ENCODE measurements at places on chromosomes 12 and 14.

- no peak for DNase-seq
Measured at GRCh38 chr12:29223956-29224543, 75.0 kb downstream of the FAR2 start.

GRCh38 chr12:22361785-22362184 lies 27.3 kb upstream of the ST8SIA1 start:
- no peak for DNase-seq

GRCh38 chr14:79967453-79967852 lies 243.9 kb downstream of the DIO2 start:
- no peak for DNase-seq

GRCh38 chr14:61403411-61403810 lies 82.0 kb downstream of the PRKCH start:
- DNase-seq, result no peak

Measured in myocyte (in vitro differentiated cells).